ENCODE measurements at places on chromosomes 4 and X. TPM values are rescaled to one million over a fixed set of nuclear protein-coding genes. Genes with fewer than 3 reads are reported as not detected.
A peak's percentile ranks its signal among the peaks of the same experiment; 100 is the strongest.

- no peak for DNase-seq
Observed at GRCh38 chrX:64330284-64330683, 65.0 kb downstream of the MTMR8 start.

DNA sequence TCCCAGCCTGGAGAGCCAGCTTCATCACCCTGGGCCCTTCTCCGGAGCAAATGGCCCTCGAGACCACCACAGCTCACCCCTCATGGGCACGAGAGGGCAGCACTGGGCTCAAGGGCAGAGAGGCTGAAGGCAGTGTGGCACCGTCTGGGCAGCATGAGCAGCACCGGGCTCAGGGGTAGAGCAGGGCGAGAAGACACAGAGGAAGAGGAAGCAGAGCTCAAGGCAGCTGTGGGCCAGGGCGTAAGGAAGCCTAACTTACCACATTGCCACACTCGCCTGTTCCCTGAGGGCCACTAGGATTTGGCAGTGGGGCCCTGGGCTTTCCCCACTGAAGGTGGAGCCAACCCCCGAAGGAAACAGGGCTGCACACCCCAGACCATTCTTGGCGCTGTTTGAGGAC is 15.5 kb downstream of the ZNF185 start:
- no peak for DNase-seq

GRCh38 chr4:182688081-182688480 is 229.1 kb downstream of the DCTD start:
- no peak for DNase-seq

DNA sequence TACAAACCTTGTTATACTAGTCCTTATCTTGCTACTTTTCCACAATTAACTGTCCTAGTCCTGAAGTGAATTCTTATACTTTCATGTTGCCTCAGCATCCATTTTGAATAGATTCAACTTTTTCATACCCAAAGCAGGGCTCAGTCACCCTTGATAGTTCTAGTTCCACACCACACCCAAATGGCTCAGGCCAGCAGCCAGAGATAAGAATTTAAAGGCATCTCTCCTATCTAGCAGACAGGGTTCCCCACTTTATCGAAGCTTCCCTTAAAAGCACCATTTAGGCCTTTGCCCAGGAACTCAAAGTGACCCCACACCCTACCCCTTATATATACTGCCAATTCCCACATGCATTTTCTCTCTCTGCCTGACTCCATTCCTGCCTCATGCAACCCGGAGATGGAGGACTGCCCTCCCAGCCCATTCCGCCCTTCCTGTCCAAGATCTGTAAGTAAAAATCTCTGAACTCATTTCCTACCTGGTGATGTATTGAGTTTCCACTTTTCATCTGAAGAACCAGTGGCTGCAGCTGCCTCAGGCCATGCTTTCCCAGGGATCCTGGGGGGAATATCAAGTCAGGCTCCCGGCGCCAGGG is 63.7 kb upstream of the TXK start:
- DNase-seq: no peak

DNA sequence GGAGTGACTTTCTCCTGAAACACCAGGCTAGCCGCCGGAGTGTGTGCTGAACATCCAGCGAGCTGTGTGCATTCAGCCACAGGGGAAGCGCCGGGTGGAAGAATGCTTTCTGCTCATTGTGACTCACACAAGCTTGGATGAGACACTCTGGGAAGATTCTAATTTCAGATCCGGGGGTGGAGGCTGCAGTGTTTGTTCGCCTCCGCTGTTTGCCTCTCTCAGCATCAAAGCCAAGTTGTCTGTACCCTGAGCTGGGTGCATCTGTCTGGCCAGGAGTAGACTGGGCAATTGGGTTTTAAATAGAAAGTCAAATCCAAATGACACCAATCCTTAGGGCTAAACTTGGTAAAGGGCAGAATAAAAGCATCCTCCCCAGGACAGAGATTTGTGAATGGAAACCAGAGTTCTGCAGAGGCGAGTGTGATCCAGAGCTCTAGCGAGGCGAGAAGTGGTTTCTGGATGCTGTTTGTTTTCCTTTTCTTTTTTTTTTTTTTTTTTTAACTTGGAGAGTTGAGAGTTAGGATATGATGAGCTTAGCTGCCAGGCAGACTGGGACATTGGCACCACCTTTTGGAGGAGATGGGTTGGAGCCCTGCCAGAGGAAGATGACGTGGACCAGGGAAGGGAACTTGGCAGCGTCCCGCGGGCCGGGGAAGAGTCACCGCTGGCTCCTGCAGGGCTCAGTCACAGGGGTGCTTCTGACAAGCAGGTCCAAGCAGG is 196.0 kb upstream of the PSAPL1 start:
- peak; percentile 86 for DNase-seq

DNA sequence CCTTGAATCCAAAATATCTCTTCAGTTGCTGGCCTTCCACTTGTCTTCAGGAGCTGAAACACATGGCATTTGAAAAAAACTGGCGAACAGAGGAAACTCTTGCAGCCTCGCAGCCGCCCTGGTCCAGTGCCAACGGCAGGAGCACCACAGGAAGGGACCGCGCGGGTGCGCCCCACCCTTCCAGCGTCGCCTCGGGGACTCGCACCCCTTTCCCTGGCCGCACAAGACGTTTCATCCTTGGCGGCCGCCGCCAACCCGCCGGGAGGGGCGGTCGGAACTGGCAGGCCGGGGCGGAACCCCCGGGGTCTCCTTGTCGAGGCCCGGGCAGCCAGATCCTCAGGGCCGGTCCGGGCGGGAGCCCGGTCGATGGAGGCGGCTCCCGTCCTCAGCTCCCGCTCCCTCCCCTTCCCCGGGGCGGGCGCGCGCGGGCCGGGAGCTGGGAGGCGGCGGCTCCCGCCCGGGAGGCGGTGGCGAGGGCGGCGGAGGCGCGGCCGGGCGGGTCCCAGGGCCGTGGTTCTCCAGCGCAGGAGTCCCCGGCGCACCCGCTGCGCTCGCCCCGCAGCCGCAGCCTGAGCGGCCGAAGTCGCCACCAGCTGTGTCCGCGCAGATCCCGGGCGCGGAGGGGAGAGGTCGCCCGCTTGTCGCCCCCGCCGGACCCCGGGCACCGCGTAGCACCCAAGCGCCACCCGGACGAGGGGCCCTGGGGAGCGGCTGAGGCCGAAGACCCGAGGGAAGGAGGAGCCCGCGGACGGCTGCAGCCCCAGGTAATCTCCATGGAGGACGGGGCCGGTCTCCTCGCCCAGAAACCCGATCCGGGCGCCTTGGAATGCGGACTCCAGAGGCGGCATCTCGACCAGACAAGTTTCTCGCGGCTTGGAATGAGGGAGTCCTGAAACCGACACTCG is 886 bp upstream of the NDST3 start:
- DNase-seq: no peak

DNA sequence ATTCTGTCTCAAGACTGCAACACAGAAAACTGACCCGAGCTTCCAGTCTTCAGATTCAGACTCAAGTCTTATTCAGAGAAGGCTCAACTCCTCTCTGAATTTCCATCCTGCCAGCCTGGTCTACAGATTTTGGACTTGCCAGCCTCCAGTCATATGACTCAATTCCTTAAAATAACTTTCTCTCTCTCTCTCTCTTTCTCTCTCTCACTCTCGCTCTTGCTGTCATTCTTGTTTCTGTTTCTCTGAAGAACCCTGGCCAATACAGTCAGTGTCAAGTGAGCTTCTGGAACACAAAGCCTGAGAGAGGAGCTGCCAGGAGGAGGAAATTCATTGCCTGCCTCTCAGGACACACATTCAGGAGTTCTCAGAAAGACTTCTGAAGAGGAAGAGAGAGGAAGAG is 154.9 kb downstream of the PARM1 start:
- DNase-seq: no peak

DNA sequence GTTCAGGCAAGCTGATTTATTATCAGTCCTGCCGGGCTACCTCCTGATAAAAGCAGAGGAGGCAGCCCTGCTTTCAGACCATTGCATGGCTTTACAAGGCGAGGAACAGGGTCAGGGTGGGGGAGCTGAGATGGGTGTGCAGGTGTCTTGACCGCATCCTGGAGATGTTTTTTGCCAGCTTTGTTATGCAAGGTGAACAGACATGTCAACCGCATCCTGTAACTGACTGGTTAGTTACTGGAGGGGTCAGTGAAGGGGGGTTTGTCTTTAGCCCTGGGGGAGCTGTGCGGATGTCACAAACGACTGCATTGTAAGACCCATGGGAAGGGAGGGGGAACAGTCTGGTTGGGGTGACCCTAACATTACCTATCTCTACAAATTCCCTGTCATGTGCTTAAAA is 10.0 kb downstream of the ADAM29 start:
- no peak for DNase-seq

MAGEA6 gene
- total RNA-seq: not detected

DNA sequence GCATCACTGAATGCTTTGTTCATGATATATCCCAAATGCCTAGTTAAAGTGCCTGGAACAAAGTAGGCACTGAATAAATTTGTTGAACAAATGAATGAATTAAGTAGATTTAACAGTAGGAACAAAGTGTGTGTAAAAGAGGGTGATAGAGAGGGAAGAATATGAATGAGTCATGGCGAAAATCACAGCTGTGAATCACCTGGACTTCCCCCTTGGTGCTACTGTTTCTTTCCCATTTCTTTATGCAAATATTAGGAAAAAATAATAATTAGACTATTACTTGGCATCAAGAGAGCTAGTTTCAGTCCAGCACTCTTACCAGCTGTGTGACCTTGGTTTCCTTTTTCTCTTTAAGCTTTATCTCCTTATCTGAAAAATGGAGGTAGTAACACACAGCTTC is 9.2 kb downstream of the SPIN3 start:
- DNase-seq: no peak

GRCh38 chrX:44484607-44485146 is 58.0 kb downstream of the FUNDC1 start:
- DNase-seq: no peak

PABPC1L2A gene
- not detected for total RNA-seq

GRCh38 chr4:163523791-163524365 is 29.4 kb downstream of the TMA16 start:
- DNase-seq: no peak

DNA sequence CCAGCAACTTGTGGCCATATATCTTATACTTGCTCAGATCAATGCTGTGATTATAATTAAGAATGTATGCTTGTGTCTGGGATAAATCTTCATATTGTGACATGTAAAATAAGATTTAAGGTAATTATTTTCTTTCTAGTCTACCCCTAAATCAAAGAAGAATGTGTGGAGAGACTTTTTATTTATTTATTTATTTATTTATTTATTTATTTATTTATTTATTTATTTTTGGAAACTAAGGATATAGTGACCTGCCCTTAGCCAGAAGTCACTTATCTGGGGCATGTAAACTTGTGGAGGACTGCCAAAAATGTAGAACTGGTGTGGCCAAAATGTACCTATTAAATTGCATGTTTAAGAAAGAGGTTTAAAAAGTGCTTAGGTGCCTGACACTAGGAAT is 144.3 kb downstream of the BEND2 start:
- no peak for DNase-seq

- DNase-seq: no peak
Observed at GRCh38 chr4:178633263-178633662, 1191.0 kb upstream of the AGA start.

PCDH18 gene
- 4.9 TPM for total RNA-seq

GRCh38 chr4:73234712-73235111 is 23.9 kb downstream of the ANKRD17 start:
- no peak for DNase-seq

DNA sequence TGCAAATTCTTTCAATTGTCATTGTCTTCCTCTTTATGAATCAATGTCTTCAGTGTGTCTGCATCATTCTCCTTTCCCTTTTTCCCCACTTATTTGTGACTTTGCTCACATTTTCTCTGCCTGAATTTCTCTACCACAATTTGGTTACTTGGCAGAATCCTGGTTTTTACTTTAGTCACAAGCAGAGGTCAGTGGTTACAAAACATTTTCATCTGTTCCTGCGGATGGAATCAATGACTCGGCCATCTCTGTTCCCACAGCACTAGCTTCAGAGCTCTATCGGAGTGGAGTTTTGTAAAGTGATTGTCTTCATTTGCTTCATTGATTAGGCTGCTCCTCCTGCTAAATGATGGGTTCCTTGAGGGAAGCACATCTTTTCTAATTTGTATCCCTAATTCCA is 501.3 kb upstream of the AADAT start:
- no peak for DNase-seq

- no peak for DNase-seq
Observed at GRCh38 chr4:26962720-26963119, 102.1 kb downstream of the STIM2 start.

FOXR2 gene
- not detected for total RNA-seq

- no peak for DNase-seq
Observed at GRCh38 chr4:130077275-130077674, 981.3 kb downstream of the C4orf33 start.

- no peak for DNase-seq
Observed at GRCh38 chr4:168101026-168101425, 8.7 kb downstream of the ANXA10 start.

GRCh38 chrX:70496491-70496890 is 51.9 kb downstream of the DLG3 start:
- DNase-seq: no peak

GRCh38 chrX:110951472-110952269 is 144.3 kb upstream of the PAK3 start:
- no peak for DNase-seq

- no peak for DNase-seq
Observed at GRCh38 chr4:80918004-80918403, 112.5 kb upstream of the BMP3 start.

GRCh38 chr4:23981328-23981727 is 91.5 kb upstream of the PPARGC1A start:
- no peak for DNase-seq

GRCh38 chrX:7269991-7270390 is 122.0 kb upstream of the PUDP start:
- DNase-seq: no peak

GRCh38 chr4:35494955-35495354 is 749.4 kb downstream of the ARAP2 start:
- DNase-seq: no peak

GRCh38 chr4:104641418-104641817 is 146.7 kb upstream of the CXXC4 start:
- DNase-seq: no peak

DNA sequence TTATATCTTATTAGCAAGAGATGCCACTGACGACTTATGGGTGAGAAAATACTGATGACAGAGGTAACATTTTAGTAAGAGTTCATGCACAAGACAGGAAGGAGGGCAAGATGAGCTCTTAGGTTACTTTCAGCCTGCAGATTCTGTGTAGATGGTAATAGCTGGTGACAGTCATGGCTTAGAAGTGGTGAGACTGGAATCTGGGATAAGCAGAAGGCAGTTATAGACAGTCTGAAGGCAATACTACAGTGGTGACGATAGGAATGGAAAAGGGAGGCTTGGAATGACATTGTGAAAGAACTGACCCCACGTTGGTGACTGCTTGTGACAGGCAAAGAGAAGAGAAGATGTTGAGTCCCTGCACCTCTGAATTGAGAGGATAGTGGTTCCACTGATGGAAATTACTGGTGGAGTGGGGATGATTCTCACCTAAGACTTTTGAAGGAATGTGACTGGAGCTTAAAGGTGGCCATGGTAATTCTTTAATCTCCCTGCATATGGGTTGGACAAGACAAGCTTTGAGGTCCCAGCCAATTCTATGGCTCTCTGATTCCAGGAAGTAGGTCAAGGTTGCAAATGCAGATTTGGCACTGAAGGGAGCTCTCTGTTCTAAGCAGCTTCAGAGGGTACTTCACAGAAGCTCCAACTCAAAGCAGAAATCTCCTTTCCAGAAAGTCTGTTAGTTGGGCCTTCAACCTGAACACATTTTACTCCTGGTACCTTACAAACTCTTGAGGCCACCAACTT is 99.7 kb downstream of the RASL11B start:
- no peak for DNase-seq

- no peak for DNase-seq
Observed at GRCh38 chr4:130851932-130852331, 1756.0 kb downstream of the C4orf33 start.

CC2D2A gene
- 9.0 TPM for total RNA-seq

- no peak for DNase-seq
Observed at GRCh38 chr4:797066-797465, 28.9 kb downstream of the CPLX1 start.

All from cardiac septum (tissue), 1 donor.